ENCODE measurements at places on chromosomes 7 and 10.

GRCh38 chr7:28626624-28627262 lies 214.4 kb downstream of the CREB5 start:
- peak; percentile 66 for DNase-seq

DNA sequence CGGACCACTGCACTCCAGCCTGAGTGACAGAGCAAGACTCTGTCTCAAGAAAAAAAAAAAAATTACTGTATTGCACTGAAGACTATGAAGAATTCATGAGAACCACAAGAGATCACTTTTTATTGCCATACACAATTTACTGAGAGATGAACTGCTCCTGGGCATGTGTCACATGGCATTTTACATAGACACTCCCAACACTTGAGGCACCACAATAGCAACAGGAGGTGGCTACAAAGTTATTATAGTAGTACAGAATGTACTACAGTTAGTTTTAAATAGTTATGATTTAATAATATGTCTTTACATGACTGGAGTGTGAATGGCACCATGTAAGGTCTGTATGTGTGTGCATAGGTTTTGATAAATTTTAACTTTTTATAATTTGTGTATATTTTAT lies 70.6 kb downstream of the KMT2E start:
- DNase-seq: no peak

DNA sequence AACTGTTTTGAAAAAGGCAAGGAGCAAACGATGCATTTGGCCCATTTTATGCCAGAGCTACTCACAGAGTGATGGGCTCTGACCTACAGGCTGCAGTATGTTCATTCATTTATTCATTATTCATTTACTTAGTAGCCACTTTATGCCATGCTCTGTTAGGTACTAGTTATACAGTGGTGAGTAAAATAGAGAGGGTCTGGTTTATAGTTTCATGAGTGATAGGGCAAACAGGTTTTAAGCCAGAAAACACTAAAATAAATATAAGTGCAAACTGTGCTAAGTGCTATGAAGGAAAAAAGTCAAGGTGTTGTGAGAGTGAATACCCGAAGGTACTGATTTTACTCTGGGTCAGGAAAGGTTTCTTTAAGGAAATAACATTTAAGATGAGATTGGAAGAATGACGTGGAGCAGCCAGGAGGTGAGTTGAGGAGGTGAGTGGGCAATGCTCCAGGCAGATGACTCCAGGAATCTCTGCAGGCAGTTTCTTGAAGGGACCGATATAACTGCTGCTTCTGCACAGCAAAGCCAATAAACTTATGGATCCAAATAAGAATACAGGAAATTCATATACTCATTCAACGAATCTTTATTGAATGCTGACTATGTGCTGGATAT lies 56.9 kb upstream of the FAM133B start:
- no peak for DNase-seq

DNA sequence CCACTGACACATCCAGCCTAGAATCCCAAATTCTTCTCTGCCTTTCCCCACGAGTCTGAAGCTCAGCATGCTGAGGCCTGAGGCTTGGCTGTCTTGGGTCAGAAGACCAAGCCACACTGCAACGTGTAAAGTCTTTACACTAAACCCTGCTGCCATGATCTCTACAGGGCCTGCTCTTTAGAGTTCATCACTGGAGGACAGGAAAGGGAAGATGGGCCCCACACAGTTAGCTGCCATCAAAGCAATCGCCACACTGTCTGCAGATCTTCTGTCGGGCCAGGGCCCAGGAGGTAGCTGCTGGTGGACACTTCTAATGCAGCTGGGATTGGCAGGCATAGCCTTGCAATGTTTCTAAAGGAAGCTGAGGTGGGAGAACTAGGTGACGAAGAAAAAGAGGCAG lies 8.4 kb upstream of the TECTB start:
- DNase-seq: no peak

GRCh38 chr7:31775556-31775955 lies 88.5 kb downstream of the PPP1R17 start:
- DNase-seq: peak; percentile 94

DNA sequence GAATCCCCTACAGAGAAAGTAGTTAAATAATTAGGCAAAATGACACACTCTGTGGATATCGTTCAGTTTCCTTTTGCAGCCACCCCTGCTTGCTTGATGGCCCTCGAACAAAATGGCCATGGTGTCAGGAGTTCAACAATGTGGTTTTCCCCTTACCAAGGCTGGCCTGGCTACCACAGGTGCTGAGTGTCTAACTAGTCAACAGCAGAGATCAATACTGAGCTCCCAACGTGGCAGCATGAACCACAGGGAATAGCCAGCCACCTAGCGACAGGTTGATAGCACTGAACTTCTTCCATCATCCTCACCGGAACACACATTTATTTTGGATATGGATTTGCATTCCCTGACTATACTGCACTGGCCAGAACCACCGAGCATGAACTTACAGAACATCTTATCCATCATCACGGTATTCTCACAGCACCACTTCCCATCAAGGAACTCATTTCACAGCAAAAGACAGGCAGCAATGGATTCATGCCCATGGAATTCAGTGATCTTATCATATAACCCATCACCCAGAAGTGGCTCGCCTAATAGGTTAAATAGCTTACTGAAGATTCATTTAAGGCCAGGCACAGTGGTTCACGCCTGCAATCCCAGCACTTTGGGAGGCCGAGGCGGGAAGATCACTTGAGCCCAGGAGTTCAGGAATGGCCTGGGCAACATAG lies 6.3 kb downstream of the C10orf67 start:
- DNase-seq: no peak

GRCh38 chr7:140478246-140479061 lies 851 bp downstream of the MKRN1 start:
- peak; percentile 38 for DNase-seq

GRCh38 chr7:73852500-73852899 lies 8.5 kb upstream of the TMEM270 start:
- DNase-seq: no peak

DNA sequence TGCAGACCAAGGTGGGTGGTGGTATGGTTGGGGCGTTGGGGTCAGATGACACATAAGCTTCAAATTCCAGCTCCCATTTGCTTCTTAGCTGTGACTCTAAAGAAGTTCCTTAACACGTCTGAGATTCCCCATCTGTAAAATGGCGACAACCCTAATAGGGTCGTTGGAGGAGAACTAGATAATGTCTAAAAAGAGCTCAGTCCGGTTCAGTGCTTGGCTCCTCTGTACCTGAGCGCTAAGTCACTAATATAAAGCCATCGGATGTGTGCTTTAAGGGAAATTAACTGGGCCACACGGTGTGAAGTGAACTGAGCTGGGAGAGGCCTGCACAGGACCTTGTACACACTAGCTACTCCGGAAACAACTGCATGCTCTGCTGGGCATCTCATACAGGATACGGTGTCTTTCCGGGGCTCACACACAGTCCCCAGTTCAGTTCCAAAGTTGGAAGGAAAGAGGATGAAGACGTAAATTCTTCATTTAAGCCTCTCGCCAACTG lies 476 bp upstream of the ZFYVE27 start:
- no peak for DNase-seq

DNA sequence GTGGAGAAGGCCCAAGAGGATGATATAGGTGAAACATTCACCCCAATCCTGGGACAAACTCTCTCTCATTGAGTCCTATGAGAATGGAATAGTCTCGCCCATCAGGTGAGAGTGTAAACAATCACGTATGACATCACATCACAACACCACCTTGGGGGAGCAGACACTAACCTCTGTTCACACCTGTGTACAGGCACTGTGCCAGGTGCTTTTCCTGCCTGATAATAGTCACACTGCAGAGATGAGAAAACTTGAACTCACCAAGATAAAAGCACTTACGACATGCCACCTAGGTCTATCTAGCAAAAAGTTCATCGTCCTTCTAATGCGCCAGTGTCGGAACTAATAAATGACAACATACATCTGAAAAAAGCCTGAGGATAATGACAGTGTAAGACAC lies 187.8 kb downstream of the FAM107B start:
- no peak for DNase-seq

GRCh38 chr7:29467193-29467926 lies 96.3 kb upstream of the PRR15 start:
- no peak for DNase-seq

DNA sequence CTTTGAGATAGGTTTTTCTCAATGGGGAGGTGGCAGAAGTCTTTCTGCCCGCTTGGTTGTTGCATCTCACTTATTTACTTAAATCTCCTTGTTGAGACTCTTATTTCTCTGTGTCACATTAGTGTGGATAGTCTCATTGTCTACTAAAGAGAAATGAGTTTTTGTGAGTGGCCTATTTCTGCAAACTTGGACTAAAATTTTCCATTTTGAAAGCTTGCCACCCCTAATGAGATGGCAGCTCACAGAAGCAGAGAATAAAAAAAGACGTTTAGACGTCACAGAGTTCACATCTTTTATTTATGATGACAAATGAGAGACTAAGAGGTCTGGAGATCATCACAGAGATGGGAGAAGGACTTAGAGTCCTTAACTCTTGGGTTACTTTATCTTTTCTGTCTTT lies 262.7 kb upstream of the PHYHIPL start:
- DNase-seq: no peak

DNA sequence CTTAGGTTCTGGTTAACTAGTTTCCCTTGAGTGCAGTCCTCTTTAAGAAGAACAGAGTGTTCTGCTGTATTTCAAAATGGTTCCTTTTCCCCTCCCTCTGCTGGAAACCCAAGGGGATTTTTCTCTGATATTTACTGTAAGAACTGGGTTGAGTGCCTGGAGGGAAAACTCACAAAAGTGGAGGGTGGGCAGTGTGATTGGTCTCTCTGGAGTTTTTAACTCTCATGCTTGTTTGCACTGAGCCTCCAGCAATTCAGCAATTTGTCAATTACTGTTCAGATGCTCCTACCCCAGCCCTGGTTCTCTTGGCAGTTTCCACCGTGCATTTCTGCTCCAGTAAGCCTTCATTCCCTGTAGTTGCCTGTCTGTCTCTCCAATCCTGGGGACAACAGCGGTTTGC lies 273.4 kb upstream of the SORCS1 start:
- no peak for DNase-seq

GRCh38 chr10:661597-662222 lies 27.8 kb downstream of the DIP2C start:
- DNase-seq: no peak

- no peak for DNase-seq
These were observed 479.2 kb downstream of the HTR7 start for GRCh38 chr10:90378524-90379076.

- DNase-seq: no peak
These were observed 2.5 kb downstream of the H2BK1 start for GRCh38 chr7:151207804-151208203.

GRCh38 chr10:22427890-22428571 lies 82.7 kb downstream of the SPAG6 start:
- DNase-seq: peak; percentile 66

DNA sequence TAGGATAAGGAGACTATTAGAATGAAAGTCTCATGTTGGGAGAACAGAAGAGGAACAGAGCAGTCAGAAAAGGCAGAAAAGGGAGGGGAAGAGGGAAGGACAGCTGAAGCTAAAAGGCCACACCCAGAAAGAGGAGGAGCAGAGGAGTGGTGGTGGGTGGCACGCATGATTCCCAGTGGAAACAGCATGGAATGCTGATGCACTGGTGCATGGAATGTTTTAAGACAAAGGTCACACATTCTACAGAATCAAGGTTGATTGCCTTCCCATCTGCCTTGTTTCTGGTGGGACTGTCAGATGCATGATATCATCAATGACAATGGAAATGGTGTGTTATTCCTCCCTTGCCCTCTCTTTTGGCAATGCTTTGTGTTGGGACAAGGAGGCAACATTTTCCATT lies 285.4 kb upstream of the MKI67 start:
- DNase-seq: no peak

DNA sequence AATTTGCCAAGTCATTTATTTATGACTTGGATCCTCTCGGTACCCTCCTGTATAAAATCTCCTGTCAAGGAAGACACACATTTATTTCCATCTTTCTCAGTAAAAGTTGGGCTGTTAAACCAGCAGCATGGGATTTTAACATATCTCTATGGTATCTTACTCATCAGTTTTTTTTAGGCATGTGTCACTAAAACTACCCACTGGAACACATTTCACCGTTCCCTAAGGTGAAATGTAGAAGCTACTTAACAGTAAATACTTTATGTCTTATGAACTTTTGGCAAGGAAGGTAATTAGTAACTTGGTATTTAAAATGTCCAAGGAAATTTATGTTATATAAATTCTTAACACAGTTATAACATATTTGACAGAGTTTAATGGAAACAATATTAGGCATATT lies 152.5 kb upstream of the HDAC9 start:
- no peak for DNase-seq

DNA sequence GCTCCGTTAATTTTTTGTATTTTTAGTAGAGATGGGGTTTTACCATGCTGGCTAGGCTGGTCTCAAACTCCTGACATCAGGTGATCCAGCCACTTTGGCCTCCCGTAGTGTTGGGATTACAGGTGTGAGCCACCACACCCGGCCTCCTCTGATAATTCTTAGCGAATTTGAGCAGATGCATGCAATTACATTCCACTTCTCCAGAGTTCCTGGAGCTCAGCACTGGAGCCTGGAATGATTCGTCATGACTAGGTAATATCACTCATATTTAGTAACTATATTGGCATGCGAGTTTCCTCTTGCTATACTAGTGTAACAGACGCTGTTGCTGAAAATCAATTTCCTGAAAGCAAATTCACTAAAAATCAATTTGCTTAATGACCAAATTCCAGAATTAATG lies 86.8 kb downstream of the MKX start:
- no peak for DNase-seq

GRCh38 chr7:11317766-11318165 lies 344.1 kb downstream of the PHF14 start:
- no peak for DNase-seq

Measured in DMS153 (cell line).